ENCODE measurements at places on chromosomes 5 and 9.

DNA sequence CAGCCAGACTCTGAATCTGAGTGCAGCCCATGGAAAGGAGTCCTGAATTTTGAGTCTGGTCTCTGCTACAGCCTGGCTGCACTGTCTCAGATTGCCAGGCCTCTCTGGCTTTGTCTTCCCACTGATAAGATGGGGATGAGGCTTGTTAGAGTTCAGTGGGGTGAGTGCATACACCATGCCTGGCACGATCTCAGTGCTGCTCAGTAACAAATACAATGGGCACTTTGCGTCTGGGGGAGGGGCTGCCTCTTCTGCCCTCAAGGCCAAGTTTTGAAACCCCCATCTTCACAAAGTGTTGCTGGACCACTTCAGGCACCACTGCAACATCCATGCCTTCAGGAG lies 49.0 kb downstream of the PPARGC1B start:
- no peak for DNase-seq

DNA sequence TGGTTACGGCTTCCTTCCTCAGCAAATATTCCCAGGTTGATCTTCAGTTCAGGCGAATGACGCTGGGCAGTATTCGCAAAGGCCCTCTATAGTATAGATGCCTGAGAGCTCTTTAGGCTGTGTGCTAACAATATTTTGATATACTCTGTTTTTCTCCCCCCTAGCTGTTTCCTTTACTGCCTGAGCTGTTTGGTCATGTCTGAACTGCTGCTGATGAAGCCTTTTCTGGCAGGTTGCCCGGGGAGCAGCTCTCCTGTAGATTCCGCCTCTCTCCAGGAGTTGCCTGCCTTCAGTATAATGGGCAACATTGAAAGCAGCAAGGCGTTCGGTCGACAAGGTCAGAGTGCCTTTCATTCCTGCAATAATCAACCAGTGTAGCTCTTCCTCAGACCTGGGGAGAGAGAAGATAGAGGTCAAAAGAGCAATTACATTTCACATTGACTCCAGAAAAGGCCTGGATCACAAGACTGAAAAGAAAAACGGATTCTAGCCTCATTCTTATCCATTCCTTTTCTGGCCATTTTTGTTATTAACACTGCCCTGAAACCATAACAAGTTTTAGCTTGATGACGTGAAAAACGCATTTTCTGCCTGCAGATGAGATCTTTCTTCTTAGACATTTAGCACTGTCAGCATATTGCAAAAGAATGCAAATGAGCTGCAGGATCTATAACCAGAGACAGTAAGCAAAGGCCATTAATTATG lies 60.1 kb upstream of the ZNF608 start:
- no peak for DNase-seq

GRCh38 chr9:131986089-131986488 lies 93.6 kb downstream of the MED27 start:
- no peak for DNase-seq

DNA sequence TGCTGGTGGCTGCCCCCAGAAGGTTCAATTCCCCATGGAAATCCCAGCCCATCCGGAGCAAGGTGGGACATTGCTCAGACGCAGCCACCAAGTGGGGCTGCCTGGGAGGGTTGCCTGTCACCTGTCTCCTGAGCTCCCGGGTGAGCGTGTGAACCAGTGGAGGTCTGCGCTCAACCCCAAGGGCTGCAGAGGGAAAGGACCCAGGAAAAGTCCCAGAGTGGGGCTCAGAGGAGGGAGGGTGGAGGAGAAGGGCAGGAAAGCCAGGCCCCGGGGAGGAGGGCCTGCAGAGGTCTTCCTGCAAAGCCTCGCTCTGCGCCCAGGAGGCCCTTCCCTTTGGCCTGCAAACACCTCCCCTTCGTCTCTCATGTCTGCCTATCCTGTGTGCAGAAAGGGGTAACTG lies 119.5 kb upstream of the SARDH start:
- DNase-seq, result no peak

GRCh38 chr5:170078458-170078857 lies 27.2 kb upstream of the FOXI1 start:
- DNase-seq, result no peak

GRCh38 chr9:130027533-130028365 lies 15.2 kb downstream of the FNBP1 start:
- no peak for DNase-seq

- DNase-seq, result peak; percentile 80
Observed at GRCh38 chr9:126690431-126691051, 76.8 kb downstream of the LMX1B start.

GRCh38 chr9:99663856-99664255 lies 157.8 kb upstream of the NR4A3 start:
- no peak for DNase-seq

GRCh38 chr5:138064526-138064925 lies 19.3 kb upstream of the WNT8A start:
- DNase-seq, result no peak

- no peak for DNase-seq
Observed at GRCh38 chr9:5643005-5643624, 14.2 kb downstream of the RIC1 start.

- DNase-seq, result no peak
Observed at GRCh38 chr5:40683305-40683704, 3.6 kb downstream of the PTGER4 start.

DNA sequence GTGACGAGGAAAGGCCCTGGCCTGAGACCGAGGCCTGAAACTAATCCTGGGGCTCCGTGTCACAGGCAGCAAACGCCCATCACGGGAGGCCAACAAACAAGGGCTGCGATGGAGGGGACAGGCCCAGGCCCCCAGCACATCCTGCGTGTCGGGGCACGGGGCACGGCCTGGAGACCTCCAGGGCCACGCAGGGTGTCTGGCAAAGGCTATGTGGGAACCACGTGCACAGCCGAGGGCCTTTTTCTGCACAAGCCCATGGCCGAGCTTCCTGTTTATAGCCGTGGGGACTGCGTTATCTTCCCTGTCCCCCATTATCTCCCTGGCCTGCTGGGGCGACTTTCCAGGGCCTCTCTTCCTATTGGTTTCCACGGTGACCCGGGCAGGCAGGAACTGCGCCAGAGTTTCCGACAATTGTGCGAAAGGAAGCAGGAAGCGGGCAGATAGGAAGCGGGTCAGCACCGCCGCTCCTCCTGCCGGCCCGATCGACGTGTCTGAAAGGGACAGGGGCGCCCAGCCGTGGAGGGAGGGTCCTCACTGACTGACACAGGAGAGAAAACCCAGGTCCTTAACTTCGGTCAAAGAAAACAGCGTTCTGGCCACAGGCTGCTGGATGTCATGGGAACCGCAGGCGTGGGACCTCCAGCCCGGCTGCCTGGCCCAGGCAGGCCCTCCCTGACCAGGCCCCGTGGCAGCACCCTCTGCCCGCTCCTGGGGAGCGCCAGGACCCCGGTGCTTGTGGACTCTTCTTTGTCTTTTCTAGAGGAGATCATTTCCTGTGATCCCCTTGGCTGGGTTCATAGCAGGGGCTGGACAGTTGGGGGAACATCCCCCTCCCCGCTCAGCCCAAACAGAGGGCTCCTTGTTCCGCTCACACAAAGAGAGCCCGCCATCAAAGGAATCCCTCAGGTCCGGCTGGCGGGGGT lies 29.1 kb upstream of the SEC16A start:
- peak; percentile 73 for DNase-seq

DNA sequence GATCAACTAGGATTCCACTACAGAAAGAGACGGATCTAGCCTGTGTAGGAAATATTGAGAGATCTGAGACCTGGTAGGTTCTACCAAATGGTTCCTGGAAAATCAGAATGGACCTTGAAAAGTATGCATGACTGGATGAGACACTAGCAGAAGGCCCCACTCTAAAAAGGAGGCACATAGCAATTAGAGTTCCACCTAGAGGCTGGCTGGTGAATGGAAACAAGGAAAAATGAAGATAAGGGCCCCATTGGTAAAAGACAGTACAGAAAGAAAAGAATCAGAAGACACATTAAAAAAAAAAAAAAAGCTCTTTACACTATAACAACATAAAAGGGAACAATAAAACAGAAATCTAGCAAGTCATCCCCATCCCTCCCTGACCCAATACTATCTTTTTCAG lies 518.5 kb downstream of the NR2F1-AS1 start:
- no peak for DNase-seq

DNA sequence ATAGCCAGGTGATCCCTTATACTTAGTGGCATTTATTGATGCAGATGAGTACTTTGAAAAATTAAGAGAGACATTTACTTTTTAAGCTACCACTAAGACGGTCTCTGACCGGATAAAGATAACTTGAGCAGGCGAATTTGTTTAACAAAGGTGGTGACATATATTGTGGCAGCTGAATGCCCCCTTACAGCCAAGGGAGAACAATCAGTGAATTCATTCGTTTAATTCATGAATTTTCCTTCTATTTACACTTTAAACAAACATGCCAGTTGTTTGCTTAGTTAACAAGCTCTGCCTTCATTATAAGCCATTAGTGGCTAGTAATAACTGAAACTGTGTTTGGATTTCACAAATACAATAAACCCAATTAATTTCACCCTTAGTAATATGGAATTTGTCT lies 187.1 kb downstream of the AOPEP start:
- no peak for DNase-seq

DNA sequence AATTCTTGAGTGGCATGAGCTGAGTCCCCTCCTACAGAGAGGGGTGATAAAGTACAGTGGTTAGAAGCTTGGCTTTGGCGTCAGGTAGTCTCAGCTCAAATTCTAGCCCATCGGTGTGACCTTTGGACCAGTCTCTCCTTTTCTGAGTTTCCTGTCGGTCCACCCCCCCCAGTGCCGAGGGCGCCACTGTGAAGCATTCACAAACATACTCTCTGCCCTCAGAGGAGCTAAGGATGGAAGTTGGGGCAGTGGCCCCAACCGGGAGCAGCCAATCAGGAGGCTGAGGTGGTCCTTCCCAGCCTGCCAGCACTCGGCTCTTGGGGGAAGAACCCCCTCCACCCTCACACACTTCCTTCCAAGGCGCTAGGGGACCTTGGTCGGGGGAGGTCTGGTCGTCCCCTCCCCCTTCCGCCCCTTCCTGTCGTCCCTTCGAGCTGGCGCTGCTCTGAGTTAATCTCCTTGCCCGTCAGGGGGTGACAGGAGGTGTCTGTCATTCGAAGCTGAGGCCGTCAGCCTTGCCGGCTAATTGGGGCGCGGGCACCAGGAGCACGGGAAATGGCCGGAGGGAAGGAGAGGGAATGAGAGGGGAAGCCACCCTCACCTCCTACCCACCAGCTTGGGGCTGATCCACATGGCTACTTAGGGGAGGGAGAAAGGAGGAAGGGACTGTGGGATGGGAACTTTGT lies 53.0 kb downstream of the CXXC5 start:
- no peak for DNase-seq

- DNase-seq, result no peak
Observed at GRCh38 chr5:159040181-159040580, 59.5 kb downstream of the EBF1 start.

DNA sequence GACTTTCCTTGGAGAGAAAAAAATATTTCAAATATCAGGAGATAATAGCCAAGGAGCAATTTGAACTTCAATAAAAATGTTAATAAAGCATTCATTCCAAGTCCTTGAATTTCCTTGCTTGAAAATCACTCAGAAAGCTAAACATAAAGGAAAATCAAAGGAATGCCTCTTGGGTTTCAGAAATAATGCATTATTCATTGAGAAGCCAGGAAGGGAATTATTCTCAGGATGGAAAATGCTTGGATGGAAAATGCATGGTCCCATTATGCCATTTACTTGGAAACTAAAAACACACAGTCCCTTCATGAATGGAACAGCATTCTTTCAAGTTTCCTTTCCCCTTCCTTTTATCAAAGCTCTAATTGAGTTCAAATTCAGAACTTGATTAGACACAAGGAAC lies 160.9 kb downstream of the LPAR1 start:
- DNase-seq, result no peak

DNA sequence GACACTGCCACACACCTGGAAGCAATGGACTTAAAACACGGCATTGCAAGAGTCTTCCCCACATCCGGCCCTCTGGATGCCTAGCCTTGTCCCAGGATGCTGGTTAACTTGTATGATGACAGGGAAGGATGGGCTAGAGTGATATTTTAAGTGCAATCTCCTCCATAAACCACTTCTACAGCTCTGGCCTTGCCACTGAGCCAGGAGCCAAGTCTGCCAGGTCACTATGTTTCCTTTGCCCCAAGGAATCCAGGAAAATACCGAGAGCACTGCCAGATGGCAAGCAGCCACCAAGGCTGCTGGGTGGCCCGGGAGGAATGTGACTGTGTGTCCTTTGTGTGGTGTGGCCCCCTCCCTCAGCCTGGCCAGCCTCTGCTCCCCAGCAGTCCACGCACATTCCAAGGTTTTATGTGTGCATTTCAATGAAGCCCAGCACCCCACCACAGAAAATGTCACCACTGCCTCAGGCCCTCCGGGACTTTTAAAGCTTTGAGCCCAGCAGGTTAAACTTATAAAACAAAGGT lies 106.0 kb downstream of the FRMD3 start:
- no peak for DNase-seq

- no peak for DNase-seq
Observed at GRCh38 chr5:19880859-19881436, 107.1 kb downstream of the CDH18 start.

- no peak for DNase-seq
Observed at GRCh38 chr5:134008266-134008749, 3.5 kb upstream of the VDAC1 start.

GRCh38 chr9:79357616-79358015 lies 214.1 kb upstream of the TLE4 start:
- DNase-seq, result no peak

DNA sequence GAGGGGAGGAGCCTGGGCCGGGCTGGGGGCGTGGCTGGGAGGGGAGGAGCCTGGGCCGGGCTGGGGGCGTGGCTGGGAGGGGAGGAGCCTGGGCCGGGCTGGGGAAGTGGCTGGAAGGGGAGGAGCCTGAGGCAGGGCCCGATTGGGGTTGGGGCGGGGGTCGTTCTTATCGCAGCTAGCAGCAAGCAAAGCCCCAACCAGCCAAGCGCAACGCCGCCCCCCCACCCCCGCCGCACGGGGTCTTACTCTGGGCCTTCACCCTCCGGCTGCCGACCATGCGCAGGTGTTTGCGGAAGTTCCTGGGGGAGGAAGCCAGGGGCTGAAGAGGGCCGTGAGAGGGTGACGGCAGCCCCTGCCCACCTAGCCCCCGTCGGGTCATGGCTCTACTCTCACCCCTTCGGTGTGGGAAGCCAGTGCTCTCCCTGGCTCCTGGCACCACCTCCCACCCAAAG lies 5.0 kb downstream of the NSMF start:
- DNase-seq, result peak; percentile 71

- peak; percentile 79 for DNase-seq
Observed at GRCh38 chr9:131277910-131278701, 1.8 kb upstream of the FAM78A start.

GRCh38 chr5:116157902-116158301 lies 73.1 kb downstream of the COMMD10 start:
- no peak for DNase-seq

DNA sequence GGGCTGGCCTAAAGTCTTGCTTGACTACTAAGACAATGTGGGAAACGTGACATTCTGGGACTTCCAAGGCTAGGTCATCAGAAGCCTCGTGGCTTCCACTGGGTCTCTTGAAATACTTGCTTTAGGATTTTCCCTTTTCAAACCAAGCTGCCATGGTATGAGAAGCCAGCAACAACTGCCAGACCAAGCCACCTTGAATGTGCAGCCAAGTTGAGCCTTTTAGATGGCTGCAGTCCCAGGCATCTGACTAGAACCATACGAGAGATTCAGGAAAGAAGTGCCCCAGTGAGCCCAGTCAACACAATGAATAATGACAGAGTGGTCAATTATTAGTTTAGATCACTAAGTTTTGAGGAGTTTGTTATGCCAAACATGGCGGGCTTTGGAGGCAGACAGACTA lies 143.3 kb downstream of the SLF1 start:
- DNase-seq, result no peak

GRCh38 chr5:110371725-110372041 lies 354.8 kb downstream of the TMEM232 start:
- DNase-seq, result no peak

GRCh38 chr9:28234133-28234893 lies 661.0 kb upstream of the C9orf72 start:
- DNase-seq, result no peak
